ENCODE measurements at places on chromosomes 1 and 21.
A peak's percentile ranks its signal among the peaks of the same experiment; 100 is the strongest.

DNA sequence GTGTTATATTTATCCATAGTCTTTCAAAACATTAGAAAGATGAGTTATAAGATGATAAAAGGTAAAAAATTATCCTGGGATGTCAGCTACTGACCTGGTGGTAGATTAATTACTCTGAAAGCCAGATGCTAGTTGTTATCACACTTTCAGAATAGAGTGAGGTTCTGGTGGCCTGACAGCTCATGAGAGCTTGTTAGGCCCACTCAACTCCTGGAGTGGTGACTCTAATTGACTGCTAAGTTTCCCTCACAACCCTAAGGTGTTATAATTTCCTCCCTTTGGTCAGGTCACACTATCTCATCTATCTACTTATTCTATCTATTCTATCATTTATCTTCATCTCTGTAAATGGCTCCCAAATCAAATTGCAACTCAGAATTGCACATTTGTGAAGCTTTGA is 90.1 kb downstream of the ZNF648 start:
- DNase-seq, result no peak

GRCh38 chr21:42705346-42705745 is 51.9 kb downstream of the PDE9A start:
- DNase-seq, result no peak

DNA sequence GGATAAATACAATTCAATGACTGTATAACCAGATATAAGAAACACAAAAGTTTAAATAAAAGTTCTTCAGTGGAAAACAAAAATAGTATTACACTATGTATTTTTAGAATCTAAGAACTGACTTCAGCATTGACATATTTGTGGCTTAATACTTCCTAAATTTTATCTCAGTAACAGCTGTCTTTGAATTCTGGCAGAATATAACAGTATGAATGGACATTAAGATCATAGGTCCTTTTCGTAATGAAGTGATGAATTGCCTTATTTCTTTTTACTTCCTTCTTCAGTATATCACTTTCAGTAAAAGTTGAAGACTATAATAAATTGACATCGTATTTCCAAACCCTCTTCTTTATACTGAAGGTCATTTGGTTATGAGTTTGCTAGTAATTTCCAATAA is 1030.0 kb downstream of the MRPL39 start:
- DNase-seq, result no peak

DNA sequence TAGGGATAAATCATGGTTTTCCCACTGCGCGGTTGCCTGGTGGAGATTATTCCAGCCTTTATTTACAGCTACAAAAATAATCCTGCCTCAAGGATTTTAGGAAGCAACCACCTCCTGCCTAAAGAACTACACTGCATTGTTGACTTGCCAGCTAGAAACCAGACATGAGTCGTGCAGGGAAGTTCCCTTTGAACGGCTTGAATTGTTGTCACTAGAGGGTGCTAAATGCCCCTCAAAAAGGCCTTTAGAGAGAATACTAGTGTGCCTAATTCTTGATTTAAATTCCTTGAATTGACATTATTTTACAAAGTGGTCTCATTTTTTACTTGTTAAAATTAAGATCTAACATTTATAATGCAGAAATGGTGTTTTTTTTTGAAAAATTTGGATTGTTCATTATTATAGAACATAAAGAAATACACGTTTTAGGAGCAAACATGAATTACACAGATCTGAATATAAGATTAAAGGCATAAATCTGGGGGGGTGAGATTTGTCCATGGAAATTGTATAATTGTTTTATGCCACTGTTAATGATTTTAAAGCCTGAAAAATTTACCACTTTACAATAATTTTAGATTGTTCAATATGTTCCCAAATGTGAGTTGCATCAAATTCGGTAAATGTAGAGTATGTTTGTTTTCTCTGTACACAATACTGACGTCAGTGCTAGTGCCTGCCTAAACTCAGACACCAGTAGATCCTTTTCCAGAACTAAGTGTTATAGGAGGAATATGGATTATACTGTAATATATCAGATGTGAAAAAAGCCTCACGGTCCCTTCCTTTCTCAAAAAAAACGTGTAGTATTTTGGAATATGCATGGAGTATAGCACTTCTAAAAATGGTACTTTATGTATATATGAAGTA is 7.6 kb upstream of the ERG start:
- peak; percentile 55 for DNase-seq
